ENCODE measurements at places on chromosomes 6 and 20. TPM values are rescaled to one million over a fixed set of nuclear protein-coding genes. Genes with fewer than 3 reads are reported as not detected.

DNA sequence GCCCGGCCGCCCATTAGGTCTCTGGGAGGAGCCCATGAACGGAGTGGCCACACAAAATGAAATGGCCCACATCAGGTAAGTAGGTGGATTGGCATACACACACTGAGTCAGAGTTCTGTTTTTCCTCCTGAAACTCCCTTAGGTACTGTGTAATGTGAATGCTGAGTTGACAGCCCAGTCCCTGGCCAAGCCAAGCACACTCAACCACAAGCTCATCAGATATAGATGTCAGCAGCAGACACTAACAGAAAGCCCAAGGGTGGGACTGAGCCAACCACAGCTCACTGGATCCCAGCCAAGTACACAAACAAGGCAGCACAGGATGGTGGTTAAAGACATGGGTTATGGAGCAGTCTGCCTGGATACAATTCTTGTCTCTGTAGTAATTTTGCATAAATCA, 403.4 kb downstream of the GJA1 start:
- no peak for DNase-seq

DNA sequence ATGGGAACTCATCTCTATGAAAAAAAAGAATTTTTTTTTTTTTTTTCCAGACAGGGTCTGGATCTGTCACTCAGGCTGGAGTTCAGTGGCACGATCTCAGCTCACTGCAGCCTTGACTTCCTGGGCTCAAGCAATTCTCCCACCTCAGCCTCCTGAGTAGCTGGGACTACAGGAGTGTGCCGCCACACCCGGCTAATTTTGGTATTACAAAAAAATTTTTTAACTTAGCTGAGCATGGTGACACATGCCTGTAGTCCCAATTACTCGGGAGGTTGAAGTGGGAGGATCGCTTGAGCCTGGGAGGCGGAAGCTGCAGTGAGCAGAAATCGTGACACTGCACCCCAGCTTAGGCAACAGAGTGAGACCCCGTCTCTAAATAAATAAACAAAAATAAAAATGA, 7.5 kb downstream of the DEF6 start:
- no peak for DNase-seq

DNA sequence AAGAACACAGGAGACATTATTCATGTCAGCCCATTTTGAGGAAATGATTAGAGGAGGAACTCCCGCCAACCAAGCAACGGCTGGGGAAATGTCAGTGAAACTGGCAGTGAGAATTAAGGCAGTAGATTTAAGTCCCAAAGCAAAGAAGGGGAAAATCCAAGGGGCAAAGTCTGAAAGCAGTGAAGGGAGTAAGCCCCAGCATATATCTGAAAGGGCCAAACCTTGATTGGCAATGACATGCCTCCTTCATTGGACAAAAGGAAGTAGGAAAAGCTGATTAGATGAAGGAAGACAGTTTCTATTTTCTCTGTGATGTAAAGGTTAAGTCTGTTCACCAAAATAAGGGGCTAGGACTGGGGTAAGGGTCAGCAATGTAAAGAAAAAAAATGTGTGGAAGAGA, 190.3 kb downstream of the RNF144B start:
- DNase-seq: no peak

- DNase-seq: no peak
These were observed 74.2 kb upstream of the PHIP start for GRCh38 chr6:79152269-79152737.

DNA sequence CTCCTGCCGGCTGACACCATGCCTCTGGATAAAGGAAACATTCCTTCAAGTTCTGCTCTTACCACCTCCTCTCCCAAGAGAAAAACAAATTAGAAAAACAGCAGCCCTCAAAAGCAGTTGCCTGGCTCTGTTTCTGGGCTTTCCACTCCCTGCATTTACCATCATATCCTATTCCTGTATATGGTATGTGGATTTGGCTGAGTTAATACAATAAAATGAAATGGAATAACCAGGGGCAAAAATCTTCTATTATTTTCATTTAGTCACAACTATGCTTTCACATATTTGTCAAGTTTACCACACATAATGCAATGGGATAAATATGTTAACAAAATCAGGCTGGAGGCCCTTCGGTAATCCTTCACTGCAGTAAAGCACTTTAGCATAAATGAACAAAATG, 34.3 kb downstream of the COL12A1 start:
- no peak for DNase-seq

GRCh38 chr20:20205862-20206236, 153.5 kb downstream of the CFAP61 start:
- no peak for DNase-seq

- DNase-seq: no peak
These were observed 152.6 kb upstream of the PRND start for GRCh38 chr20:4569092-4569491.

GRCh38 chr6:140784573-140784972, 1348.2 kb upstream of the GJE1 start:
- no peak for DNase-seq

DNA sequence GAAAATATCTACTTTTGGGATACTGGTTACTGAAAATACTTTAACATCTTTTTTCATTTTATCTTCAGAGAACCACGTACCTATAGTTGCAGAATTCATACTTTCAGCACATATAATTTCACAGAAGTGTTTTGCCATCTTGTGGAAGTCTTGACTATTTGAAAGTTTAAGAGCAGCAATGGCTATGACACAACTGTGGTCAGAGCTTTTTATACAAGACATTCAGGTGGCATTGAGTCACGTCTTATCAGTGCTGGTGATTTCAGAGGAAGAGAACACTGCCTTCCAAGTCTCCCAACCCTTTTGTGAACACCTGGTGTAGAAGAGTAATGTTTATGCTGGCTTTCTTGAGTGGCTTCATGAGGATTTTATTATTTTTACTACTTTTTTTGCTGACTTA, 171.6 kb downstream of the ARID1B start:
- no peak for DNase-seq

DNA sequence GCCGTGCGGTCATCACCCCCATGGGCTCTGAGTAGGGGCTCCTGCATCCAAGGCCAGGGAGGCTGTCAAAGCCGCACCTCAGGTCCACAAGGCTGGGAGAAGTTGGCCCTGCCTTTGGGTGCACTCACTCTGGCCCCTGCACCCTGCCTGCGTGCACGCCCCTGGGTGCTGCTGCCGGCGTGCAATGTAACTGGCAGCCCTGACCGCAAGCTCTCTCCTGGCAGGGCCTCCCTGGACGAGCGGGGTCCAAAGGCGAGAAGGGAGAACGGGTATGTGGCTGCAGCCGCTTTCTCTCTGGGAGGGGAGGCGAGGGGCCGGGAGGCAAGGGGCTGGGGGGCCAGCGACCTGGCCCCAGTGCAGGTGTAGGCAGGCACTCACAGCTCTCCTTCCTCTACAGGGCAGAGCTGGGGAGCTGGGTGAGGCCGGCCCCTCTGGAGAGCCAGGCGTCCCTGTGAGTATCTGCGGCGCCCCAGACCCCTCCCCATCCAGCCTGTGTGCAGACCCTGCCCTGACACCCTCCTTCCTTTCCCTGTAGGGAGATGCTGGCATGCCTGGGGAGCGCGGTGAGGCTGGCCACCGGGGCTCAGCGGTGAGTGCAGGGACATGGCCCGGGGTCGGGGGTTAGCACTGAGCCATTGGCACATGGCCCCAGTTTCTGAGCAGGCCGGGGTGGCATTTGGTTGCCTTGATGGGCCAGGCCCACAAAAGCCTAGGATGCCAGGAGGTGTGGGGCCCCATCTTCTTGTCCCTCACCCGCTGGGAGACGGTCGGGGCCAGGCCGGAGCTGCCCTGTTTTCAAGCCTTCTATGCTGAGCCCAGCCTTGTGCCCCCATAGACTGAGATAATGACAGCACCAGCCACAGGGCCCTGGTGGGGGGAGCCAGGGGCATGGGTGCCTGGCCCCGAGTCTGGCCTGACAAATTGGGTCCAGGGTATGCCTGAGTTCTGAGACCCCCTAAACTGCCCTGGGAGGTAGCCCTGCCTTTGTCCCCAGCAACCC, 12.7 kb downstream of the COL9A3 start:
- DNase-seq: no peak

DNA sequence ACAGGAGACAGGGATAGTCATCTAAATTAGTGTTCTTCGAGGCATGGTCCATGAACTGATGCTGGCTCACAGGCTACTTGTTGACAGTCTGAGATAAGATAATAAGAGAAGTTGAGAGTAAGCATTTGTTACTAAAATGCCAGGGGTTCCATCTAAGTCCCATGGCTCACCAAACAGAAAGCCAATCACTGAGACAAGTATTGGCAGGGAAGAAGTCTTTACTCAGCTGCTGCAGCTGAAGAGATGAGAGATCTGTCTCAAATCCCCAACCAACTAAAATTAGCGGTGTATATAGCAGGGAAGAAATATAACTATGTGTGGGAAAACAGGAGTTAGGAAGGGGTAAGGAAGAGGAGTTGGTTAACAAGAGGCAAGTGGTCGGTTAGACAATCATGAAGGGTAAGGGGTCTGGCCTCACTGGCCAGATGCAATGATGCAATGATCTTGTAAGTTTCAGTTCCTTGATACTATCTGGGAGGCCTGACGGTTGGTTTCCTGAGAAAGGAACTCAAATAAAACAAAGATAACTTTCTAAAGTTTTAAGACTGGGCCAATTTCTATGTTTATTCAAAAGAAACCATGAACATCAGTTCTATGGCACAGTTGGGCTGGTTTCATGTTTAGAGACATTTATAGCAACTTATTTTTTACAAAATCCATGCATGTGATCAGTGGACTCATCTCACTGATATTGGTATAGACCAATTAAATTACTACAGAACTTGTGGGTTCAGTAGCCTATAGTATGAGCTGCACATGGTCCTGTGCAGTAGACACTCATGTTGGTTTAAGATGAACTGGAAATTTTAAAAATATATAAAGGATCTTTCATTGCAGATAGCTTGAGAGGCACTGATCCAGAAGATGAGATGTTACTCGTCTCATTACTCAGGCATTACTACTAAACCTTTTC, 9.9 kb upstream of the HEBP2 start:
- DNase-seq: no peak

DNA sequence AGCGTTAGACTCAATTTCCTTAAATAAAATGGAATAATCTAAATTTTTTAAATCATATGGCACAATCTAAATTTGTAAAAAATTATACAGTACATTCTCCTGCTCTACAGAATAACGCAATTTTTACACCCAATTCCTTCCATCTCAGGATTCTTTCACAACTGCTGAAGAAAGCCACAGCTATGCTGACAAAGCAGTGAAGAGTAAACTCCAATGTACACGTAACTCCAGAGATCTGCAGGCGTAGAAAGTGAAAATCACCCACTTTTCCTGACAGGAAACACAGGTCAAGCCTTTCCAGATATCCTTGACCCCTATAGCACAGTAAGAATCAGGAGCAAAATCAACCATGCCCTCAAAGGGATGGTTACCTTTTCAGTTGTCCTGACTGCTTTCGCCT, 27.4 kb downstream of the EPHA7 start:
- no peak for DNase-seq

GRCh38 chr20:43926287-43927050, 11.8 kb downstream of the TOX2 start:
- DNase-seq: no peak

- DNase-seq: no peak
These were observed 419.9 kb downstream of the QKI start for GRCh38 chr6:163834226-163834970.

- no peak for DNase-seq
These were observed 24.6 kb downstream of the MLIP start for GRCh38 chr6:54135665-54136369.

DNA sequence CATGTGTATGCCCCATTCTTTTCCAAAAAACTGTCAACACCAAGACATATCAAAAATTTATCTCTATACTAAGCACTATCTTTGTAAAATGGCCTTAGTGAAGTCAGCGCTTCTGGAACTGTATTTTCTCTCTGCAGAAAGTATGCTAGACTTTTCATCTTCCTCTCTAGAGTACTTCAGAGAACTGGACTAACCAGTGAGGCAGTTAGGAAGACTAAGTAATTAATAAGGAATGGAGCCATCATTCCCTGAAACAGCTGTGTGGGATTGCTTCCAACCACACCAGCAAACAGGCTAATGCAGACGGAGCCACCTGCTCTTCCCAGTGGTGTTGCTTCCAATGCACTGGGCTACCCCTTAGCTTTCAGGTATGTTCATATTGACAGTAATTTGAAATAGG, 169.1 kb upstream of the FUT9 start:
- DNase-seq: no peak

DNA sequence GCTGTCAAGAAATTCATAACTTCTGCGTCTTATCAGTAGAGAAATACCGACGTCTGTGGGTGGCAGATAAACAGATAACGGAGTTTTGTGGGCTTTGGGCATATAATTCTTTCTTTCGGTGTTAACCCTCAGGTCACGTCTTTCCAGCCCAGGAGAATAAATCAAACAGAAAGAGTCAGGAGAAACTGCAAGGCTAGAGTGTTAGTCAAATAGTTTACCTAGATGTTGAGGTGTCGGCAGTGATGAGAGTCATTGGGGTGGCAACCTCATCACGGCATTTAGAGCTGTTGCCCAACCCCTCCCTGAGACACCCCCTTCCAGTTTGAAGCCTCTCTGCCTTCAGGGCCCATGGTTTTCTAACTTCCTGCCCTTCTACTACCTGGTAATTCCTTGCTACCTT, 49.5 kb downstream of the ADTRP start:
- DNase-seq: no peak

DNA sequence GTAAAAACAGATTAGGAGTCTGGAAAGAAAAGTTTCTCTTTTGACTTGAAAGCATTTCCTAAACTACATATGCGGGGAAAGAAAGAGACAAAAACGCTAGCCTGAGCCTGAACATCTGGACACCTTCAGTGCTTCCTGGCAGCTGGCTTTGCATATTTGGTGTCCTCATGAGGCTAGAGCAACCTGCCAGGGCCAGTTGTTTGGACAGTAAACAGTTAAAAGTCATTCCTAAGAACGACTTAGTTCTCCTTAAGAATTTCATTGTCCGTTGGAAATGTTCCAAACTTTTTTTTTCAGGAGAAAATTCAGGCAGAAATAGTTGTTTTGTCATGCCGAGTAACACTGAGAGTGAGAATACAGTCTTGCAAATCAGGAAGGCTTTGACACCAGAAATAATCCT, 199.8 kb downstream of the SMOC2 start:
- no peak for DNase-seq

GRCh38 chr6:84150705-84151104, 76.7 kb downstream of the CEP162 start:
- DNase-seq: no peak

The UNC93A gene
- not detected for total RNA-seq

The CD164 gene
- 448 TPM for total RNA-seq

The HLA-DRB1 gene
- total RNA-seq: 14.3 TPM

The LINC00237 gene
- not detected for total RNA-seq

The FOXS1 gene
- not detected for total RNA-seq

The B3GALT4 gene
- 49.0 TPM for total RNA-seq

The GPR6 gene
- total RNA-seq: not detected

The IPCEF1 gene
- total RNA-seq: 5.7 TPM
